ENCODE measurements at places on chromosomes 3 and 15. TPM values are rescaled to one million over a fixed set of nuclear protein-coding genes. Genes with fewer than 3 reads are reported as not detected.

DNA sequence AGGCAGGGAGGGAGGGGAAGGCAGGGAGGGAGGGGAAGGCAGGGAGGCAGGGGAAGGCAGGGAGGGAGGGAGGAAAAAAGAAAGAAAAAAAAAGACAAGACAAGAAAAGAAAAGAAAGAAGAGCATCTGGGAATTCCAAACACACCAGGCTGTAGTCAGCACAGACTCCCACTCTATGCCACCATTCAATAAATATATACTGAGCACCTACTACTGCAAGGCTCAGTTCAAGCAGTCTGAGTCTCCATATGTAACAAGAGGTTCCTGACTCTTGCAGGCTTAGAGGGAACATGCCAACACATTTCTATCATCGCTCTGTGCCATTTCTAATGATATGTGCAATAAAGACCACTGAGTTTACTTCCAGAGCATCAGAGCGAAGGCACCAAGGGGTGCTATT is 47.7 kb downstream of the ANXA2 start:
- no peak for DNase-seq

- no peak for DNase-seq
These were observed 635.5 kb downstream of the TBL1XR1 start for GRCh38 chr3:176561826-176562225.

DNA sequence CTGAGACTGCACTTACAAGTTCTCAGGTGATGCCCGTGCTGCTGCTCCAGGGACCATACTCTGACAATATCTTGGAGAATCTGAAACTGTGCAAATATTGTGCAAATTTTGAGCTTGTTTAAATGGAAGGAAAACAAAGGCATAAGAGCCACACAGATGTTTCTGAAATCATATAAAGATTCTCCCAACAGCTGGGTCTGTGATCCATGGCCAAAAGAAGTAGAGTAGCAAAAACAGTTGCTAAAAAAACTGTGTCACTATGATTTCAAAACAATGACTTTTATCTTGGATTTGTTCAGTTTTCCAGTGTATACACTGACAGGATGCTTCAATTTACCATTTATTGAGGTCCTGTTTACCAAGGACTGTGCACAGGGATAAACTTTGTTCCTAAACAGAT is 25.3 kb downstream of the NPTN start:
- DNase-seq = no peak

The GP9 gene
- total RNA-seq = not detected

- DNase-seq = no peak
These were observed 64.8 kb downstream of the BOC start for GRCh38 chr3:113275929-113276750.

- no peak for DNase-seq
These were observed 31.1 kb downstream of the CYFIP1 start for GRCh38 chr15:22949074-22949547.

- DNase-seq = no peak
These were observed 272.8 kb upstream of the ARRDC4 start for GRCh38 chr15:97687654-97688053.

DNA sequence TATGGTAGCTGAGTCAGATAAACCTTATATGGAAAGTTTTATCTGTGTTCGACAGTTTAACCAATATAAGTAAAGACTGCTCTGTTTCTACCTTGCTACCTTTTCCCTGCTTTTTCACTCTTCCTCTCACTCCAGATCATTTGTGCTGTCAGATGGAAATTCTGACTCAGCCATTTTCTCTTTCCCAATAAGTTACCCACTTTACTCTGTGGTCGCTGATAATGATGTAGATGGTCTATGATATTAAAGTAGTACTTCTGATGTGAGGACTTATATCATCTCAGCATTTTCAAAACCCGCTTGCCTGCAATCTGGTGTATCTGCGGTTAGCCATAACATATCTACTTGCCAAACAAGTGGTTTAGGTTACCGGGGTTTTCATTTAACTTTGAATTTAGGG is 15.0 kb upstream of the UTS2B start:
- DNase-seq = no peak

DNA sequence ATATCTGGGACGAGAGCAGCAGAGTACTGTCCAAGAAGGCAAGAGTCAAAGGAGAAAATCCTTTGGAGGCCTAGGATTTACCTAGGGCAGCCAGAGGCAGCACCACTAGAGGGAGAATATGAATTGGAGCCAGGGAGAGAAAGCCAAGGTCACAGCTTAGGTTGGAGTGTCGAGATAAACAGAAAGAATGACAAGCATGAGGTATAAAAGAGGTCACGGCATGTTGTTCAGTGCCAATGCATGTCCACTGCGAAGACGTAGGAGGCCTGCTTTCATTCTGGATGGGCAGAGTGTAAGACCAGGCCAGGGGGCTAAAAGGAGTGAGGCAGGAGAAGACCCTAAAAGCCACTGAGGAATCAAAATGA is 47.2 kb downstream of the THBS1 start:
- DNase-seq = no peak

The UTS2B gene
- not detected for total RNA-seq

GRCh38 chr15:42138968-42139386 is 17.5 kb downstream of the PLA2G4F start:
- DNase-seq = no peak

GRCh38 chr15:75350601-75351361 is 3.9 kb downstream of the NEIL1 start:
- DNase-seq = no peak

GRCh38 chr15:68407886-68408881 is 23.8 kb downstream of the ITGA11 start:
- DNase-seq = peak; percentile 89

DNA sequence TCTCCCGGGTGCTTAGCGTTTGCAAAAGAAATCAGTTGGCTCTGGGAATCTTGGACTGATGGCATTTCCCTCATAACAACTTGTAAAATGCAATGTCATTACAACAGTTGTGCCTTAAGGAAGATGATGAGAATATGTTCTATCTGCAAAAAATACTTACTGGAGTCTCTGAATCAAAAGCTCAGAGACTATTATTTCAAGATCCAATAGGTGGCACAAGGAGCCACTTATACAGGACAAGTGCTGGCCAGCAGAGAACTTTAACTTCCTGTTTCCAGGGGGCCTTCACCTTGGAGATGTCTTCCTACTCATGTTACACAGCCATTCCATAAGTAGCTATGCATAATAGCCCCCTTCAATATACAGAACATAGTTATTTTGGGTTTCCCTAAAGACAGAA is 8.9 kb upstream of the RPS27L start:
- no peak for DNase-seq

- no peak for DNase-seq
These were observed 13.4 kb downstream of the TRA2B start for GRCh38 chr3:185924375-185924774.

The DNAH1 gene
- 3.4 TPM for total RNA-seq
